ENCODE measurements at places on chromosomes 5 and 9. TPM values are rescaled to one million over a fixed set of nuclear protein-coding genes. Genes with fewer than 3 reads are reported as not detected.

DNA sequence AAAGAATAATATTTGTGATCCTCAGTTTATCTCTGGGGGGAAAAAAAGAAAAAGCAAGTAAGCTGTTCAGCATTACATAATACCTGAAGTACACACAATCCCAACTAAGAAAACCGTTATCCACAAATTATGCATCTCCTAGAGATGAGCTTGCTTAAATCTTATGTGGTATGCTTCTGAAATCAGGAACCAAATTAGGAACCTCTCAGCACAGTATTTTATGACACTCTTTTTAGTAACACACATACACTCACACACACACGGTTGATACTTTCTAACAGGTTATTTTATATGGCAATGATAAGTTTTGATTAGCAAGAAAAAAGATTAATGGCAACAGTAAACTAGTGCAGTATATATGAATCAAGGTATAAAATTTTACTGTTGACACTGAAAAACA lies 1.2 kb upstream of the ZNF510 start:
- no peak overlapping the region for H3K27ac ChIP-seq
- H3K4me1 ChIP-seq: peaks cover 15% of the 10 kb centered on the region
- DNase-seq: no peak
- H3K4me3 ChIP-seq: peak overlapping the region; percentile 98
- peaks cover 32% of the 10 kb centered on the region for H3K36me3 ChIP-seq

DNA sequence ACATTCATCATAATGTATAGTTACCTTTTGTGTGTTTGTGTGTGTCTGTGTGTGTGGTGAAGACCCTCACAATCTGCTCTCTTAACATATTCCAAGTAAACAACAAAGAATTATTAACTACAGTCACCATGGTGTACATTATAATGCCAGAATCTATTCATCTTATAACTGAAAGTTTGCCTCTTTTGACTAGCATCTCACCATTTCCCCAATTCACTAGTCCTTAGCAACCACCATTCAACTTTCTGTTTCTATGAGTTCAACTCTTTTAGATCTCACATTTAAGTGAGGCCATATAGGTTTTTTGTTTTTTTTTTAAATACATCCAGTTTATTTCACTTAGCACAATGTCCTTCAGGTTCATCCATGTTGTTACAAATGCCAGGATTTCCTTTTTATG lies 83.6 kb downstream of the SMC2 start:
- no peaks in the 10 kb centered on the region for H3K4me1 ChIP-seq
- H3K36me3 ChIP-seq: no peaks in the 10 kb centered on the region
- no peak for DNase-seq
- no peak overlapping the region for H3K27ac ChIP-seq
- H3K27me3 ChIP-seq: no peaks in the 10 kb centered on the region

The NR6A1 gene
- total RNA-seq: 0.24 TPM

GRCh38 chr5:124620743-124621142 lies 125.7 kb downstream of the ZNF608 start:
- H3K4me3 ChIP-seq: no peak overlapping the region
- peaks cover 4% of the 10 kb centered on the region for H3K27me3 ChIP-seq
- H3K27ac ChIP-seq: no peak overlapping the region
- DNase-seq: no peak
- H3K36me3 ChIP-seq: no peaks in the 10 kb centered on the region

- H3K4me1 ChIP-seq: peaks cover 11% of the 10 kb centered on the region
- no peaks in the 10 kb centered on the region for H3K36me3 ChIP-seq
- no peak overlapping the region for H3K27ac ChIP-seq
- no peak for DNase-seq
- no peaks in the 10 kb centered on the region for H3K27me3 ChIP-seq
- H3K4me3 ChIP-seq: no peak overlapping the region
Measured at GRCh38 chr5:149289301-149289700, 17.6 kb downstream of the AFAP1L1 start.

- no peak for DNase-seq
- no peak overlapping the region for H3K4me3 ChIP-seq
- H3K4me1 ChIP-seq: peaks cover 18% of the 10 kb centered on the region
- no peak overlapping the region for H3K27ac ChIP-seq
- no peaks in the 10 kb centered on the region for H3K27me3 ChIP-seq
Measured at GRCh38 chr9:4862506-4863250, 69.9 kb downstream of the RCL1 start.

DNA sequence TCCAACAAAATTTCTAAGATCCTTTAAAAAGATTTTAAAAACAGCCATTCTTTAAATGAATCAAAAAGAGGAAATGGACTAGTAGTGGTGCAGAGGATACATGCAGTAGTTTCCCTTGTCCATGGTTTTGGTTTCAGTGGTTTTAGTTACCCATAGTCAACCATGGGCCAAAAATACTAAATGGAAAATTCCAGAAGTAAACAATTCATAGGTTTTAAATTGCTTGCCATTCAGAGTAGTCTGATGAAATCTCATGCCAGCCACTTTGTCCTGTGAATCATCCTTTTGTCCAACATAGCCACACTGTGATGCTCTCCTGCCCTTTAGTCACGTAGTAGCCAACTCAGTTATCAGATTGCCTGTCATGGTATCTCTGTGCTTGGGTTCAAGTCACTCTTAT lies 286.1 kb downstream of the ANXA1 start:
- H3K4me1 ChIP-seq: no peaks in the 10 kb centered on the region
- H3K27me3 ChIP-seq: no peaks in the 10 kb centered on the region
- no peak for DNase-seq
- H3K27ac ChIP-seq: no peak overlapping the region

DNA sequence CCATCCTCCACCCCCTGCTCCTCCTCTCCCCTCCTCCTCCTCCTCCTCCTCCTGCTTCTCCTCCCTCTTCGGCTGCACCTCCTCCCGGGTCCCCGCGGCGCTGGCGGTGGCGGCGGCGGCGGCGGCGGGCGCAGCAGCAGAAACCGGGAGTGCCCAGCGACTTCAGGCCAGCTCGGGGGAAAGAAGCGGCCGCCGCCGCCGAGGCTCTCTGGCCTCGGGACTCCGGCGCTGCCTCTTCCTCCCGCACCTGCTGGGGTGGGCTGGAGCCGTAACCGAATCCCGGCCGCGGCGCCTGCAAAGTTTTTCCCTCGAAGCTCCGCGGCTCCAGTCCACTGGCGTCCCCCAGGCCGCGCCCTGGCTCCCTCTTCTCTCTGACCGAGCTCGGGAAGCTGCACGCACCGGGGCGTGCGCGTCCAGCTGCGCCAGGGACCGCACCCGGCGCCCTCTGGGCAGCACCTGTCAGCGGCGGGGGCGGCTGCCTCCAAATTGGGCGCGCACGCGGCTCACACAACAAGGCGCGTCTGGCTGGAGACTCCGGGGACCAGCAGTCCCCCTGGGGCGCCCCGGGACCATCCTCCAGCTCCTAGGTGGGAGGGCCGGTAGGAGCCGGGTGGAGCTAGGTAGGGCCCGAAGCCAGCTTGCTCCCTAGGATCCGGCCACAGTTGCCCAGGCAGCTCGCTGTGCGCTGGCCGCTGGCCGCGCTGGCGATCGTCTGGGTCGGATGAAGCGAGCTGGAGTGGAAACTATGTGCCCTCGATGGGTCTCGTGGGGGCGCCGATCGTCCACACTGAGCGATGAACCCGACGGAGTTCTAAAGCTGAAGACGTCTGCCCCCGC lies at the start of gene MCTP1:
TSS of gene MCTP1 (minus strand) at position 523 of the 837 bp plus-strand sequence.
- H3K27ac ChIP-seq: no peak within 1 kb of the TSS
- H3K4me1 ChIP-seq: peaks cover 13% of the 10 kb centered on the region
- no peak for DNase-seq
- H3K4me3 ChIP-seq: peak within 1 kb of the TSS; percentile 64

Data from HFFc6 (cell line).